Glutamatergic neuron (in vitro differentiated cells): ENCODE measurements at places on chromosomes 2 and 18.

- DNase-seq, result no peak
These were observed 495.5 kb upstream of the MYT1L start for GRCh38 chr2:2826621-2827020.

DNA sequence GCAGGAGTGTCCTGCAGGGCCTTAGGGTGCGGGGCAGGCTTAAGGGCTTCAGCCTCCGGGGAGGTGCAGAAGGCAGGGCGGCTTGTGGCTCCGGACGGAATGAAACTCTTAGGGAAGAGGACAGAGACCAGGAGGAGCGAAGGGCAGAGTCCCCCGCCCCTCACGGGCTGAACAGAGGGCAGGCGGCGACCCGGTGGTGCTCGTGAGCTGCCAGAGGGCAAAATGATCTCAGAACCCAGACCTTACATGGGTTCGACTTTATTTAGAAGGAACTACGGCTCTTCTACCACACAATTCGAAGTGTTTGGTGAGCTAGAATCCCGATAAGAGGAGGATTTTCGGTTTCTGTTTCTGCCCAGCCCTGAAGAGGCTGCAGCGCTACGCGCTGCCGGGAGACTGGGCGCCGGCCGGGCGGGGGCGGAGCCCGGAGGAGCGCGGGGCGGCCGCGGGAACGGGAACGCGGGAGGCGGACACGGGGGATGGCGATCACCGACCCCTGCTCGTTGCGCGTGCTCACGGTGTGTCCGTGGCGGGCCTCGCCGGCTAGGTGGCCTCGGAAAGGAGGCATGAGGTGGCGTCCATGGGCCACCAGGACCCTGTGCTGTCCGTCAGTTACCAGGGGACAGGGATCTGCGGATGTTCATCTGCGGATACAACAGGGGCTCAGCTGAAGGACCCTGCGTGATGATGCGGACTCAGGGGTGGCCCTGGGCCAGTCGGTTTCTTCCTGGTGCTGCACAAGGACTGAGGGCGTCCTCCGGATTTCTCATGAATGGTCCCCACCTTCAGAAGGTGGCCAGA is 4.2 kb upstream of the SP100 start:
- peak; percentile 59 for DNase-seq

- DNase-seq, result peak; percentile 75
These were observed at the start of gene SOCS6 for GRCh38 chr18:70288851-70289328. SOCS6 (plus strand) TSS chr18:70289045; CDS start chr18:70324669, 35,624 bp downstream.

DNA sequence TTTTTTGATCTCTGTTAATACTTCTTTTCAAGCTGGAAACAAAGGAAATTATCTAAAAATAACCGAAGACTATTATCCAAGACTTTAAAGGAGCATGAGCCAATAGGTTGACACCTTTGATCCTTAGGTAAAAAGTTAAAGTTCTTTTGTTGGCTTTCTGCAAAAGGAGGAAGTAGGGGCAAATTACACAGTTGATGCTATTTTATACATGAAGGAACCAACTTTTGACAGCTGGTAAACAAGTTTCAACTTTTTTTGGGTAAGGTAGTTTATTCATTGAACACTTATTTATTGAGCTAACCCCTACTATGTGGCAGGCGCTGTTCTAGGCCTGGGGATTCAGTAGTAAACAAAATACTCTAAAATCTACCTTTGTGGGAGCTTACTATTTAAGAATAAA is 66.6 kb upstream of the ZEB2 start:
- DNase-seq, result no peak

- no peak for DNase-seq
These were observed 102.0 kb upstream of the PPP1CB start for GRCh38 chr2:28649481-28650265.

- DNase-seq, result no peak
These were observed 22.4 kb downstream of the WIPF1 start for GRCh38 chr2:174575124-174575776.

- DNase-seq, result no peak
These were observed 33.0 kb downstream of the CYP26B1 start for GRCh38 chr2:72114693-72115051.

- peak; percentile 64 for DNase-seq
These were observed 797 bp downstream of the CTIF start for GRCh38 chr18:48539406-48540250.

DNA sequence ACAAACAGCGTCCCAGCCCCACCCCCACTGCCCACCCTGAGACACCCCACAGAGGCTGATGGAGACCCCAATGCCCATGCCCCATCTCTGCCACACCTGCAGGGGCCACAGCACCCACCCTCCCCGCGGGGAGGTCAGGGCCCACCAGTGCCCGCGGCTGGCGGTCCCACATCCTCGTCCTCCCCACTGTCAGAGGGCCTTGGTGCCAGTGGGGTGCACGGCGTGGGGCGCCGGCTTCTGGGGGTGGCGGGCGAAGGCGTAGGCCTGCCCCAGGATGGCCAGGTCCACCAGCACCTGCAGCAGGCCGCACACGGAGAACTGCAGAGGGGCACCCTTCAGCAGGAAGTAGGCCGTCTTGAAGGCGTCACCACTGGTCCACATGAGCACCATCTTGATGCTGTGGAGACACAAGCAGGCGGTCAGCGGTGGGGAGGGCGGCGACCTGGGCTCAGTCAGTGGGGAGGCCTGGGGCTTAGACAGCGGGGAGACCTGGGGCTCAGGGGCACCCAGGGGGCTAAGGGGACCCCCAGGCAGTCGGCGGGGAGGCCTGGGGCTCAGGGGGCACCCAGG is 47.6 kb downstream of the SLC66A2 start:
- no peak for DNase-seq

- DNase-seq, result peak; percentile 58
These were observed 392 bp downstream of the ST8SIA3 start for GRCh38 chr18:57352761-57353136.

DNA sequence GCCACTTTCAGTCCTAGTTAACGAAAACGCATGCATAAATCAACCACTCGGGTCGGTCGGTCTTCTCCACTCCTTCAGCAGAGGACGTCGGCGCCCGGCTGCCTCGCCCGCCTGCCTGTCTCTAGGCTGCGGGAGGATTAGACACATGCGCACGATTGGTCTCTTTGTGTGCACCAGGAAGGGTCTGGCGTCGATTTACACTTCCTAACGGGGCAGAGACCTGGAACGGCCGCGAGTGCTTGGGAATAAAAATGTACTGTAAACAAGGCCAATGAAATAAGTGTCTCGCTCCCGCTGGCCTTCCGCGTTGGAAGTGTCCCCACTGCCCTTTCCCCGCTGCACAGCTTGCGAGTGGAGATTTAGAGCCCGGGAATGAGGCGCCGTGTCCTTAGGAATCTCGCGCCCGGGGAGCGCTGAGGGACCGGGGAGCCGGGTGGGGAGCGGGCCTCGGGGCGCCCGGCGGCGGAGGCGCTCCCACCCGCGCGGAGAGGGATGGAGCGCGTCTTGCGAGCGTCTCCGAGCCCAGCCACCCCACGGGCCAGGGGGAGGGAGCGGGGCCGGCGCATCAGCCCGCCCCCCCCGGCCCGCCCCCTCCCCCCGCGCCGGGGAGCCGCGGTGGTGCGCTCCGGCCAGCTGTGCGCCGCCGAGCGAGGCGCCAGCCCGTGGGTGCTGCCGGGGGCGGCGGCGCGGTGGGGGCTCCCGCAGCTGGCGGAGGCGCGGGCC is at the start of gene DOK6:
Gene DOK6 (plus strand): TSS at position 636 of the 723 bp plus-strand sequence.
- DNase-seq, result peak; percentile 86

DNA sequence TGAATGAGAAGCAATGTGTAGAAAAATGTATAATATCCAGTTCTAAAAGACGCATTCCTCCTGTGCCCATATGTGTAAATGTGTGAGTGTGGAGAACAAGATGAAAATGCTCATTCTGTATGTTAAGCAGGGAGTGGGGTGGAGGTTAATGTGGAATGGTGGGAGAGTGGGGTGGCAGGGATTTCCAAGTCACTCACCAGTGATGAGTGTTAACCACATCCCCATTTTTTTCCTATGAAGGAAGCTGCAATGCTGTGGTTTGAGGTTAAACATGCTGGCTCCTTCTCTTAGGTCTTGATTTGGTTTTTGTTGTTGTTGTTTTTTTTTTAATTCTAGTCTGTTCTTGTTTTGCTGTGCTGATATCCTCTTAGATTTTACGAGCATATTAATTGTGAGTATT is 169.4 kb downstream of the NEDD4L start:
- no peak for DNase-seq

GRCh38 chr2:47026748-47027534 is 111.3 kb upstream of the MCFD2 start:
- no peak for DNase-seq

GRCh38 chr18:21314724-21315123 is 72.7 kb downstream of the GREB1L start:
- DNase-seq, result no peak
